Mononuclear cell (primary cell): ENCODE measurements at places on chromosomes 1 and 21. TPM values are rescaled to one million over a fixed set of nuclear protein-coding genes. Genes with fewer than 3 reads are reported as not detected.

The ITLN2 gene
- total RNA-seq = not detected

The LCE1C gene
- total RNA-seq = not detected

The TEDDM1 gene
- total RNA-seq = not detected

The DEDD gene
- 27.2 TPM for total RNA-seq

The UMODL1 gene
- total RNA-seq = under 0.01 TPM
